Mucosa of gallbladder (tissue), 1 donor: ENCODE measurements at places on chromosomes 7 and 10.
A peak's percentile ranks its signal among the peaks of the same experiment; 100 is the strongest.

DNA sequence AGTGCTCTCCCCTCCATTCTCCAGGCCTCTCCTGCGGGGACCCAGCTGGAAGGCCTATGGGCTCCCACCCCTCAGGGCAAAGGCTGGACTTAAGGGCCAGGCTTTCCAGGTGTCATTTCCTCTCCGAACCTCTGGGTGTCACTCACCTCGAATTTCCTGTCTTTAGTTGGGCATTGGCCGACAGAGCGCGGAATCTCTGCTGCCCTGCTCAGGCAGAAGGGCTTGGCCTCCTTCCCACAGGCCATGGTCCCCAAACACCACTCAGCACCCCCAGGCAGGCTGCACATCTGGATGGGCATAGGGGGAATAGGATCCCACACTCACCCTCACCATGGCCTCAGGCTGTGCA lies 212.9 kb downstream of the CCSER2 start:
- no peak for DNase-seq

GRCh38 chr10:101027106-101027720 lies 3.7 kb downstream of the PDZD7 start:
- DNase-seq, result no peak

DNA sequence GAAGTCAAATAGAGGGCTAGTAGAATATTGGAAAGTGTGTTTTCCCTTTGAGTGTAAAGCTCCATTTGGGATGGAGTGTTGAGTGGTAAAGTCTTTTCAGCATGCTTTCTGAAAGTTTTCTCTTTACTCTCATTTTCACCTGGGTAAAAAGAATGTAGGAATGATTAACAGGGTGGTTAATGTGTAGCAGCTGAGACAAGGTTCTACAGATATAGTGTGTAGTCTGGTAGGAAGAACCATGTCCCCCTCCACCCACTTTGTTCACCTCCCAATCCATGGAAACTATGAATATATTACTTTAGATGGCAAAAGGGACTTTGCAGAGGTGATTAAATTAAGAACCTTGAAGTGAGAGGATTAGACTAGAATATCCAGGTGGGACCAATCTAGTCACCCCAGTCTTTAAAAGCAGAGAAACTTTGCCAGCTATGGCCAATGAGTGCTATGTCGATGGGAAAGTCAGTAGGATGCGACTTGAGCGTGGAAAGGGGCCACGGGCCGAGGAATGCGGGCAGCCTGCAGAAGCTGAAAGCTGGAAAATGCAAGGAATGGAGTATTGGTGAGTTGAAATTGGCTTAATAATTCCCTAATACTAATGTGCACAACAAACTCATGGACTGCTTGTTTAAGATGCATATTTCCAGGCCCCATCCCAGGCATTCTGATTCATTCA lies 166.3 kb upstream of the AHR start:
- DNase-seq, result no peak

GRCh38 chr7:98334081-98334480 lies 52.6 kb downstream of the BRI3 start:
- no peak for DNase-seq

- no peak for DNase-seq
Observed at GRCh38 chr7:150848561-150849115, 3.7 kb upstream of the AOC1 start.

- no peak for DNase-seq
Observed at GRCh38 chr10:109723305-109723704, 200.0 kb downstream of the XPNPEP1 start.

- no peak for DNase-seq
Observed at GRCh38 chr10:60849740-60850139, 71.5 kb downstream of the CDK1 start.

GRCh38 chr7:128065872-128066271 lies 34.6 kb upstream of the LRRC4 start:
- no peak for DNase-seq

DNA sequence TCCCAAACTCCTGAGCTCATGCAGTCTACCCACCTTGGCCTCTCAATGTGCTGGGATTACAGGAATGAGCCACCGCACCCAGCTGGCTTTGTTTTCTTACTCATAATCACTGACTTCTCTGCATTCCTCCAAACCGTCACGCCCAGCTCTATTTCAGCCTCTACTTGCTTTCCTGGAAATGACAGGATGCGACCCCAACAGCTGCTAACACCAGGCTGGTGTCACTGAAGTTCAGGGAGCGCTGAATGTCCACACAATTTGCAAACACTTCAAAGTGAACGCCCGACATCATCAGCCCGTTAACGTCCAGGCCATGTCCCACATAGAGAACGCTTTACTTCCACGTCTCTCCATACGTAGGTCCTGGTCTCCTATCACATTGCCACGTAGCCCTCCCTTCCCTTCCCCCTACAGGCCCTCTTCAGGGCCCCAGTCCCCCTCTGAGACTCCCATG lies 12.8 kb upstream of the PROSER2 start:
- DNase-seq, result no peak

DNA sequence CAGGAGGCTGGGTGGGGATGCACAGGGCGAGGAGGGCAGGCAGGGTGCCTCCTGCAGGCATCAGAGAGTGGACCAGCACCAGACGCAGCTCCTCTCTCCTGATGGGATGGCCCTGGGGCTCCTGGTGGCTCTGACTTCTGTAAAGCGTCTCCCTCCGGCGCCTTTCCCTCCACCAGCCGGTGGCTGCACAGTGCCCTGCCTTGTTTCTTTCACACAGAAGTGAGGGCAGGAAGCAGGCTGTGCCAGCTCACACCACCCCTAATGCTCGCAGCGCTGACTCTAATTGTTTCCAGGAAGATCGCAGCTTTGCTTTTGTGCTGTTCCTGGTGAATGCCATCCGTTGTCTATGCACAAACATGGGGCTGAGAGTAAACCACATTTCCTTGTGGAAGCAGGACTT lies 152.3 kb upstream of the LANCL2 start:
- no peak for DNase-seq

GRCh38 chr7:84705079-84705478 lies 481.8 kb downstream of the SEMA3D start:
- DNase-seq, result no peak

DNA sequence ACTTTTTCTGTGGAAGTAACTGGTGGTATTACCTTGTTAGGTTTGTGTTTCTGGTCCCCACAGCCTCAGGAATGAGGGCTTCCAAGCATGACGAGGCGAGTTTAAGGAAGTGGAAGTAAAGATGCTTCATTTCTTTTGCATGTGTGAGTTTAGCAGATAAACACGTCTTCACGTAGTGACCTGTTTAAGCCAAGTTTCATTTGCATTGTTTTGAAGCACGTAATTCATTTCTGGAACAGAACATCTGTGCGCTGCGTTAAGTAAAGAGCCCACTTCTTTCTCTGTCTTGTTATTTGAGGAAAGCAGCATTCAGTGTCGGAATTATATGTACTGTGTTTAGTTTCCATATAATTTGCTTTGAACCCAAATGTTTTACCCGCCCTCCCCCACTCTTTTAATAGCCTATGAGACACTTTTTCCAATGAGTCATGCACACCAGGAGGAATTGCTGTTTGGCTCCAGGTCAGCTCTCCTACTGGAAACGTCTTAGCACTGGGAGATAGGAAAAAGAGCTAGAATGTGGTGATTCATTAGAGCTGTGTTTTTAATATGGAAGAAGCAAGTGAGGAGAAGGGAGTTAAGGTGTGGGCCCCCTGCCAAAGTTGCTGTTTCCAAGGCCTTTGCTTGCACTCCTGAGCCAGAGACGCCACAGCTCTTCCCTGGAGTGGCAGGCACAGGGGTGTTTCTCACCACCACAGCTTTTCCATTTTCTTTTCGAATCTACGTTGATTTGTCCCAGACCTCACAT lies 36.7 kb downstream of the BTBD16 start:
- DNase-seq, result peak; percentile 71

GRCh38 chr7:107961405-107961804 lies 41.6 kb downstream of the LAMB1 start:
- no peak for DNase-seq

- peak; percentile 26 for DNase-seq
Observed at GRCh38 chr10:95837783-95838182, 70.0 kb upstream of the CC2D2B start.

GRCh38 chr7:72793791-72794190 lies 34.2 kb downstream of the TYW1B start:
- no peak for DNase-seq

- DNase-seq, result peak; percentile 67
Observed at GRCh38 chr10:103933557-103934121, 15.7 kb upstream of the STN1 start.

- no peak for DNase-seq
Observed at GRCh38 chr7:55046582-55047342, 27.9 kb downstream of the EGFR start.

DNA sequence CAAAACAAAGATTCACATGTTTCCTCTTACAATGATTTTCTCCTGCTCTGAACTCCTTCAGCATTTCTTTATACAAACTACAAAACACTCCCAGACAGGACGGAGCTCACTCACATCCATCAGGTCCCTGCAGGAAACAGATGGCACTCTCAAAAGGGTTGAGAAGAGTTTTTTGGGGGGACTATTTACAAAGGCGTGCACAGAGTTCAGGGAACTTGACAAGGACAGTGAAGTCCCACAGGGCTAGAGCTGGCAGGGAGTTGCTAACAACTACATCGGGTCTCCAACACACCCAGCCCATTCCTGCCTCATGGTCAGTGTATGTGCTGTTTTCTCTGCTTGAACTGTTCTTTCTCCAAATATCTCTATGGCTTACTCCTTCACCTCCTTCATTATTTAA lies 24.7 kb upstream of the YAE1 start:
- DNase-seq, result no peak

- DNase-seq, result peak; percentile 30
Observed at GRCh38 chr10:106780632-106781031, 383.9 kb downstream of the SORCS1 start.

DNA sequence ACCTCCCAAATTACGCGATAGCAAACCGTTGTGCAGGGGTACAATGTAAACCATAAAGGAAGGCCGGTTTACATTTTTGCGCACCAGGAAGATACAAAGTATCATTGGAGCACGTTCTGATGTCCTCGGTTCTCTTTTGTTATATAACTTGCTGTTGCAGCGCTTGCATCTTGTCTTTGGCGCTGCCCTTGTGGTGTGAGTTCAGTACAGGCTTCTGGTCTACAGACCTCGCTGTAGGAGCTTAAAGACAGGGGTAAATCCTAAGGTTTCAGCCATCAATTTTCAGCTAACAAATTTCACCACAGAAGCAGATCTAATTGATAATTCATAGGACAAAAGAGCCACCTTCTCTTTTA lies 1.5 kb upstream of the MKX start:
- DNase-seq, result no peak

DNA sequence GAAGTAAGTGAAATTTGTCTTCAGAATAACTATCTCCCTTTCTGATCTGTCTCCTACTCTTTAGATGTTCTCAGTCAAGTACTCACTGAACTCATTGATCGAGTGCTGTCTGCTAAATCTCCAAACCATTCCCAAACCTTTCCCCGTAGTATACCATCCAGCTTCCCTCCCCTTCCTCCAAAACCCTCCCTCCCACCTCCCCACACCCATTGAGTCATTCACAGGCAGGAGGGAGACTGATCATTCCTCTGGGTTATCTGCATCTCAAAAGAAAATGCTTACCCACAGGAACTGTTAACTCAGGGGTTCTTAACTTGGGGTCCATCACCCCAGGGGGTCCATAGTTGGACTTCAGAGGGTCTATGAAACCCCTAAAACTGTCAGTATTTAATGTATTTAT lies 37.4 kb downstream of the GOT1 start:
- DNase-seq, result no peak

DNA sequence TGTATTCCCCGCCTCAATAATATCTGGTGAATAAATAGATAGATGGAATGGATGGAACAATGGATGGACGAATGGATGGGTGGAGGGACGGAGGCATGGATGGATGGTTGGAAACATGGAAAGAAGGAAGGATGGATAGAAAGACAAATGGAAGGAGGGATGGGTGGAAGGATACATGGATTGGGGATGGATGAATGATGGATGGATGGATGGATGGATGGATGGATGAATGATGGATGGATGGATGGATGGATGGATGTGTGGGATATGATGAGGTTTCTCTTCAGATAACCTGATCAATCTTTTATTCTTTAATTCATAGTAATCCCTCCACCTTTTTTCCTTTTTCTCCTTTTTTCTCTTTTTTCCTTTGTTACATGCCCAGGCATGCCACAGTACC lies 3.0 kb upstream of the AKR1B15 start:
- no peak for DNase-seq

GRCh38 chr10:2026936-2027335 lies 289.6 kb upstream of the ADARB2 start:
- no peak for DNase-seq

GRCh38 chr10:126696684-126697083 lies 26.2 kb upstream of the C10orf90 start:
- no peak for DNase-seq

- peak; percentile 58 for DNase-seq
Observed at GRCh38 chr10:61902445-61903220, 1.1 kb downstream of the ARID5B start.
